Neuronal stem cell (in vitro differentiated cells): ENCODE measurements at places on chromosomes 12 and 14.
A peak's percentile ranks its signal among the peaks of the same experiment; 100 is the strongest.

DNA sequence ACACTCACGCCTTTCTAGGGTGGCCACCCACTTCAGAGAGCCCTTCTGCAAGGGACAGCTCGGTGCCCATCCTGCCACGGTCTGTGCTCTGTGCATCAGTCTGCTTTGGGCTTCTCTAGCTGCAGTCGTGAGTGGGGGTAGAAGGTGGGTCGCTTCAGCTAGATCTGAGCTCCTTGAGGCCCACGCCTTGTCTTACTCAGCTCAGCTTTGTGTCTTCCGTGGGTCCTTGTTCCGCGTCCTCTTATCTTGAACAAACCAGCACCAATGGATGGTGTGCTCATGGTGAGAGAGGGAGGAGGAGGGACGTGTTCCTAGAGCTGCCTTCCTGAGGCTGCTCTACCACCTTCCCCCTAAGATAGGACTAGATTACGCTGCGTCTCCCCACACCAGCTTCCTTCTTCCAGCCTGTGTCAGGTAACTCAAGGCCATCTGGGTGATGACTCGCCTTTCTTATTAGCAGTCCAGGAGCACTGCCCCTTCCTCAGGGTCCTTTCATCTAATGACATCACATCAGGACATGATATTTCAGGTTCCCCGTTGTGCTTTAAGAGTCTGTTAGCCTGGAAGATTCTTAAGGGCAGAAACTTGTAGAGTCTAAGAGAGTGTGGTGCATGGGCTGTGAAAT lies 118.8 kb downstream of the TSPAN9 start:
- no peak for DNase-seq

- no peak for DNase-seq
Observed at GRCh38 chr14:59344016-59344415, 121.2 kb downstream of the GPR135 start.

DNA sequence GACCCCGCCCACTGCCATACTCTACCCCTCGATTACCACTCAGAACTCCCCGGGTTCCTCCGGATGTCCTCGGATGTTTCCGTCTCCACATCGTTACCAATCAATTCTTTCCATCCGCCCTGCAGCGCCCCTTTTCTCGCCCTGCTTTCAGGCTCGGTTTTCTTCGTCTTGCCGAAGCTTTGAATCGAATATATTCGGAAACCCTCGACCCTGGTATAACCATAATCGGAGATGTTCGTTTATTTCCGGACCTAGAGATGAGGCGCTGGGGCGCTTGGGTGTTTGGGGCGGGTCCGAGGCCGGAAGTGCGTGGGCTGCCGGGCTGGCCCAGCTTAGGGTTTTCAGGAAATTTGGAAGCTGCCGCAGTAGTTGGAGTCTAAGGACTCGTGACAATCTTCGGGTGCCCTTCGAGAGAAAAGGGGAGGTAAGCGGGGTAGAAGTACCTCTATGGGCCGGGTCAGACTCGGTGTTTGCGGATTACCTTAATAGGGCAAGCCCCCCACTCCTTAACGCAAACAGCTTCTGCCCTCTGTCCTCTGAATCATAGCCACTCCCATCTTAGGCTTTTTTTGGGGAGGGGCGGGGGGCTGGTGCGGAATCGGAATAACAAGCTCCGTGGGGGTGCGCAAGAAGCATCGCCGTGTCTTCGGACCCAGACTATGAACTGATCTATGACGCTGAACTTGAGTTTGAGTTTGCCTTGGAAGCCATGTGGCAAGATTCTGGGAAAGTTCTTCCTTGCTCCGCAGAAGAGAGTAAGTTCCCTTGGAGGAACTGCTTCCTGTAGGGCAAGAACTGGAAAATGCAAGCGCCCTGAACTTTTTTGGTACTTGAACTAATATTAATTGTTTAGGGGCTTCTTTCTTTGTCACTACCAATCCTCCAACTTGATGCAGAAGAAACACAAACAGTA lies at the start of gene C14orf119:
TSS of gene C14orf119 (plus strand) at position 310 of the 913 bp plus-strand sequence. CDS start 2,154 bp downstream, outside the sequence.
- peak; percentile 100 for DNase-seq

GRCh38 chr14:92888896-92889295 lies 34.1 kb upstream of the CHGA start:
- no peak for DNase-seq

DNA sequence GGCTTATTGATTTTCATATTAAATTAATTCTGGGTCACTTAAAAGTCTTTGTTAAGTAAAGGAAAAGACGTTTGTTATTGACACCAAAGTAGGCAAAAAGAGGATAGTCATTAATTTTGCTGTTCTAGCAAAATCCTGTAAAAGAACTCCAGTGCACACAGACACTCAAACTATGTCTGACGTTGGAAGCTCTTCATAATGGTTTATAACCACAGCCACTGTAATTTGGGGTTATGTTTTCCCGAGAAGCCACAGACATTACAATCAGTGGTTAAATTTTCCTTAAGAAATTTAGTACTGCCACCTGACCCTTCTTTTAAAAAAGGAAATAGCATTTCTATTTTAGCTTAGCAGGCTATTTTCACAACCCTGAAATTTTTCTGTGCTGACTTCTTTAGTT lies 267.5 kb downstream of the CCDC91 start:
- no peak for DNase-seq
